ENCODE measurements at places on chromosomes 11 and 22.

GRCh38 chr11:16058671-16059070, 297.7 kb downstream of the SOX6 start:
- no peak for DNase-seq

DNA sequence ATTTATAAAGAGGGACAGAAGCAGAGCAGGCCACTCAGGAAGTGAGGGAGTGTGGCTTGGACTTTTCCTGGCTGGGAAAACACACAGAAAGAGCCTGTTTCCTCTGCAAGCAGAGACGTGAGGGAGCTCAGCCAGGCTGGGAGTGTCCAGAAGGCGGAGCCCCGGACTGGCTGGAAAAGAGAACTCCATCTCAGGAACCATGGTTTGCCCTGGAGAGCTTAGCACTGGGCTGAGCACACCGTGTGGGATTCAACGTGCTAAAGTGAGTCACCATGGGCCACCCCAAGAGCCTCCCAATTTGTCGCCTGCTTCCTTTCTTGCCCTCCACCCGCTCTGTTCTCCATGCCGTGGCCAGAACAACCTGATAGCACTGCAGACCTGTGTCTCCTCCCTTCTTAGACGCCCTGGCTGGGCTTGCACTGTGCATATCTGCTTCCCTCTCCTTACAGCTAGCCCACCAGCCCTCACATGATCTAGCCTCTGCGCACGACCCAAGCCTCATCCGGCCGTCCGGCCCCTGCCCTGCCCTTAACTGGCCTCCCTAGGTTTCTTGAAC, 51.8 kb downstream of the GALNT18 start:
- no peak for DNase-seq

DNA sequence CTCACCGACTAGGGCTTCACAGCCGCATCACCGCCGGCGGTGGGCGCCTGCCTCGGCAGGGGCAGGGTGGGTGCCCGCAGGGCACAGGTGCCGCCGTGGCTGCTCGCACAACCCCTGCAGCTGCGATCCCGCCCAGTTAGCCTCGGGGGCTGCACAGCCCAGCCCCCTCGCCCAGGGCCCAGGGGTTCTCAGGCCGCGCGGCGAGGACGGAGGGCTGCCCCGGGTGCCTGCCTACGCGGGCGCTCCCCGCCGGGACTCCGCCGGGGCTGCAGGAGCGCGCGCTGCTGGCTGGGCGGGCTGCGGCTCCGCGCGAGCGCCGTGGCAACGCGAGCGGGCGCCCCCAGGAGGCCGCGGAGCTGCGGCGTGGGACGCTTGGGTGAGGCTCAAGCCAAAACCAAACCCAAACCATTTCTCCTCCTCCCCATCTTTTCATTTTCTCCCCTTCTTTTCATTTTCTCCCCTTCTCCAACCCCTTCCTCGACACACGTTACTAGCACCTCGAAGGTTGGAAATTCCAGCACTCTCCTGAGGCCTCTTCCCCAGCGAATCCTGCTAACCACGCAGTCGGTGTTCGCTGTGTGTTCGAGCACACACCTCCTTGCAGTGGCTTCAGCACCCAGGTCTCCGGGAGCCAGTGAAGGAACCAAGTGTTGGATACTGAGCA, at the start of gene MICAL3:
Gene MICAL3, minus strand, starts transcription at position 286 of the 664 bp plus-strand sequence. CDS start 117,749 bp downstream, outside the sequence.
- peak; percentile 44 for DNase-seq

- no peak for DNase-seq
These were observed 12.6 kb upstream of the FJX1 start for GRCh38 chr11:35605706-35606105.

GRCh38 chr11:17736579-17736893, 2.0 kb downstream of the KCNC1 start:
- DNase-seq, result no peak

DNA sequence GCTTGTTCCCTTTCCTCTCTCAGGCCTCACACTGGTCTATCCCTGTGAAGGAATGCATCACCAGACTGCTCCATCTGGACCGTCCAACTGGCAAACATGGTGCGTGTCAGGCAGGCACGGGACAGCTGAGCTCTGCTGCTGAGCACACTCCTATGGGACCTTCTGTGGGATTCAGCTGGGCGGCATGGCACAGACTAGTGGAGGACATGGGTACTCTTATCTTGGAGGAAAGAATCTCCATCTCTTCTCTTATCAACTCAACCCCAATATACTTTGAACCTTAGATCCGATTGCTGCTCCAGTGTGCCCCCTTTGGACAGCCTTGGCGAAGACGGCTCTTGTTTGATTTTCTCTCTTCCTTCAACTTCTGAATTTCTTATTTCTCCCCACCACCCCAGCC, 593.6 kb downstream of the ETS1 start:
- DNase-seq, result no peak
